ENCODE measurements at places on chromosomes 4 and X.

- H3K4me1 ChIP-seq = peaks cover 7% of the 10 kb centered on the region
- no peaks in the 10 kb centered on the region for H3K36me3 ChIP-seq
- no peak overlapping the region for H3K4me3 ChIP-seq
- H3K27me3 ChIP-seq = no peaks in the 10 kb centered on the region
- no peak for DNase-seq
These were observed 57.9 kb upstream of the TEX13D start for GRCh38 chrX:124274438-124275181.

GRCh38 chrX:12989461-12989860, 14.6 kb downstream of the TMSB4X start:
- H3K4me3 ChIP-seq = no peak overlapping the region
- H3K4me1 ChIP-seq = peaks cover 57% of the 10 kb centered on the region
- peaks cover 4% of the 10 kb centered on the region for H3K27me3 ChIP-seq
- peaks cover 4% of the 10 kb centered on the region for H3K36me3 ChIP-seq

DNA sequence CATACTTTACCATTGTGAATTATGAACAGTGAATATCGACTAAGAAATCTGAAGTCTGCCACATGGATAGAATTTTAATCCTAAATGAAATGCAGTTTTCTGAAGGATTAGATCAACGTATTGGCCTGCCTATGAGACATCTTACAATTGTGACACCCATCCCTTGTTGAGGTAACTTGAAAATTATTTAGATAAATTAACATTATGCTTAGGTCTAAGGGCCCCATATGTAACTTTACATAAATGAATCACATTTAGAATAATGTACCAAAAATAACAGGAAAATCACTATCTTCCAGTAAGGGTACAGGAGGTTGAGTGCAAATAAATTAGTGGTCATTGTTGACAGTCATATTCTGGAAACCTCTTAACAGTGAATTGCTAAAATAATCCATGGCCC, 13.5 kb downstream of the XAGE5 start:
- H3K4me1 ChIP-seq = no peaks in the 10 kb centered on the region
- H3K27me3 ChIP-seq = no peaks in the 10 kb centered on the region
- H3K4me3 ChIP-seq = no peak overlapping the region
- H3K27ac ChIP-seq = no peak overlapping the region

DNA sequence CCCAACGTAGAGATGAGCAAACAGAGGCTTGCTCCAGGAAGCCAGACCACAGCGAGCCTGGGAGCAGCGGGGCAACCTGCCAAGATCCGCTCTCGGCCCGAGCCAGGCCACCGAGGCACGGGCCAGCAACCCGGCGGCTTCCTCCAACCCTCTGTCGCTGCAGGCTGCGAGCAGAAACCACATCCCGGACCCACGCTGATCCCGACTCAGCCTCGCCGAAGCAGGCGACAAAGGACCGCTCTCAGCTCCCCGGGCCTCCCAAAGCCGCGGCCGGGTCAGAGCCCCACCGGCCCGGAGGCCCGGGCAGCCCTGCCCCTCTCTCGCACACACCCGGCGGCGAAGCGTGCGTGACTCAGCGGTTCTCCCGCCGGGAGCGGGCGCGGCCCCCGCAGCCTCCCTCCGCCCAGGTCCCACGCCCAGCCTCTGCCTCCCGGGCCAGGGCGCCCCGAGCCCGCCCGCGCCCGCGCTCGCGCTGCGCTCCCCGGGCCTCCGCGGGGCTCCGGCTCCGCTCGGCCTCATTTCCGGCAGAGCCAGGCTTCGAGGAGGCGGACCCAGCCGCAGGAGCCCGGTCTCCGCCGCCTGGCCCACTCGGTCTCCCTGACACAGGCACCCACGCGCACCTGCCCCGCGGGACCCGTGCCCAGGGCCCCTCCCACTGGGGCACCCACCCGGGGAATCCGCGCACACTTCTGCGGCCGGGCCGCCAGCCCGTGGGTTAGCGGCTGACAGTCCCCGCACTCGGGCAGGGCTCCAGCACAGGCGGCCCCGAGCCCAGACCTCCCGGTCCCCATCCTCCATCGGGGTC, 1.7 kb downstream of the PPP2R2C start:
- no peak overlapping the region for H3K4me3 ChIP-seq
- DNase-seq = peak; percentile 17
- H3K4me1 ChIP-seq = peaks cover 2% of the 10 kb centered on the region
- peaks cover 60% of the 10 kb centered on the region for H3K27me3 ChIP-seq

DNA sequence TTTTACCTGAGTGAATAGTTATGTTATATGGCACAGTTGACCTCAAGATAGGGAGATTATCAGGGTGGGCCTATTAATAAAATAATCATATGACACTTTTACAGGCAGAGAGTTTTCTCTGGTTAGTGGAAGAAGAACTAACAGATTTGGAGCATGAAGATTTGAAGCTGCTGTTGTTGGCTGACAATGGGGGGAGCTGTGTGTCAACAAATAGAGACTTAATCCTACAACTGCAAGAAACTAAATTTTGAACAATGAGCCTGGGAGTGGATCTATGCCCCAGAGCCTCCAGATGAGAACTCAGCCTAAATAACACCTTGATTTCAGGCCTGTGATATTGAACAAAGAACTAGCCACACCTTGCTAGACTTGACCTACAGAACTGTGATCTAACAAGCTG, 7.2 kb upstream of the CCSER1 start:
- no peak overlapping the region for H3K4me3 ChIP-seq
- no peaks in the 10 kb centered on the region for H3K4me1 ChIP-seq
- H3K27ac ChIP-seq = no peak overlapping the region
- H3K27me3 ChIP-seq = peaks cover 12% of the 10 kb centered on the region
- no peaks in the 10 kb centered on the region for H3K36me3 ChIP-seq

DNA sequence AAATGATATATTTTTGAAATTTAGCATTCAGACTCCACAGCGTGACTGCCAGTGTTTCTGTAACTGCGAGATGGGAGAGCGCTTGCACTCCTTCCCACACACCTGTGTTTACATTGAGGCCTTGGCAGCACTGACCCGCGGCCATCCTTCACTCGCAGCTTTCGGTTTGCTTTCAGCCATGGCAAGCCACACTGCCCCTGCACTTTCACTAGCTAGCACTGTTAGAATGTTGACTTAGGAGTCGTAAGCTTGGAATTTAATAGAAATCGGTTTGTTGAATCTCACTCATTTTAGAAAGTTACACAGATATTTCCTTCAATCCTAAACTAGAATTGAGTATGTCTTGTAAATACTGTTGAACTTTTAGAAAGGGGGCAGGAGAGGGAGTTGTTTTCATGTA, 136.2 kb downstream of the CFAP299 start:
- no peaks in the 10 kb centered on the region for H3K36me3 ChIP-seq
- DNase-seq = no peak
- no peaks in the 10 kb centered on the region for H3K27me3 ChIP-seq
- H3K4me1 ChIP-seq = peaks cover 9% of the 10 kb centered on the region
- no peak overlapping the region for H3K27ac ChIP-seq

DNA sequence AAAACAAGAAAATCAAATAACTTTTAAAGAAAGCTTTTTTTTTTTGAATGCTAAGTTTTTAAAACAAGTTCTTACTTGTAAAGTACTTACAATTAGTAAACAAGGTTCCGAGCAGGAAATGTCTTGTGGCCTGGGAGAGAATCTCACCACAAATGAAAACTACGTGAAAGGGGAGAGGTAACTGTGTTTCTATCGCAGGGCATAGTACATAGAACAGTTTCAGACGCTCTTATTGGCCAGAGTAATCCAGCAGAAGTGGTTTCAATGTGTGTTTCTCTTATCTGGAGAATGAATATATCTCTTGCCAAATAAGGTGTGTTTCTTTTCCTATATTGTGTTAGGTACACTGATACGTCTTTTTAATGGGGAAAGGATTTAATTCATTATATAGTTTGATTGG, at the start of gene PLAC8:
TSS of gene PLAC8 (minus strand) at position 154 of the 400 bp plus-strand sequence. CDS start 6,808 bp downstream, outside the sequence.
- H3K4me3 ChIP-seq = peak within 1 kb of the TSS; percentile 88
- peak within 1 kb of the TSS; percentile 98 for H3K27ac ChIP-seq
- H3K4me1 ChIP-seq = peaks cover 31% of the 10 kb centered on the region
- H3K36me3 ChIP-seq = peaks cover 17% of the 10 kb centered on the region
- H3K27me3 ChIP-seq = no peaks in the 10 kb centered on the region

DNA sequence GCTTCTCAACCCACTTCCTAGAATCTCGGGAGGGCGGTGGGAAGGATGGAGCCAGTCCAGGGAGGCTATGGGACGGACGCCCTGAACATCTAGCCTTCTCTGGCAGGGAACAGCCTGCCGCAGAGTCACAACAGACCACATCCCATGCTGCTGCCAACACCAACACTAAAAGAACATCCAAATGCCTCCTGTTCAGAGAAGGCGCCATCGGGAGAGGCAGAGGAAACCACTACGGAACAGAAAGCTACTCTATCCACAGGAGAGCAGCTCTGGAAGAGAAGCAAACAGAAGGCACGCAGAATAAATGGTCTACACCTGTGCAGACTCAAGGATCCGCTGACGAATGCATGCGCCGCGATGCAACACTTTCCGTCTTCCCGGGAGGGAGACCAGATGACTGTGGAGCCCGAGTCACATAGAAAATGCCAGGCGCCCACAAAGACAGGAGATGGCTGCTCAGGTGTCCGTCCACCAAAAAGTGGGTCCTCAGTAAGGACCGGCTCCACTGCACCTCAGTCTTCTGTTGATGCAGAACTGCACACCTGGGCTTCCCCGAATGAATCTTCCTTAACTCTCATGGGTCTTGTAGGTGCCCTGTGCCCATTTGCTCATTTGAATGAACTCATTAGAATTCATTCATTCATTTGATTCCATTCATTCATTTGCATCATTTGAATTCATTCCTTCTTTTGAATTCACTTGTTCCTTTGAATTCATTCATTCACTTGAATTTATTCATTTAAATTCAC, 217.5 kb downstream of the DHRSX start:
- no peaks in the 10 kb centered on the region for H3K27me3 ChIP-seq
- H3K4me1 ChIP-seq = peaks cover 5% of the 10 kb centered on the region
- DNase-seq = no peak
- H3K36me3 ChIP-seq = peaks cover 27% of the 10 kb centered on the region
- H3K27ac ChIP-seq = no peak overlapping the region

GRCh38 chr4:159374749-159375530, 272.1 kb downstream of the RAPGEF2 start:
- H3K4me1 ChIP-seq = no peaks in the 10 kb centered on the region
- DNase-seq = no peak
- no peak overlapping the region for H3K4me3 ChIP-seq

DNA sequence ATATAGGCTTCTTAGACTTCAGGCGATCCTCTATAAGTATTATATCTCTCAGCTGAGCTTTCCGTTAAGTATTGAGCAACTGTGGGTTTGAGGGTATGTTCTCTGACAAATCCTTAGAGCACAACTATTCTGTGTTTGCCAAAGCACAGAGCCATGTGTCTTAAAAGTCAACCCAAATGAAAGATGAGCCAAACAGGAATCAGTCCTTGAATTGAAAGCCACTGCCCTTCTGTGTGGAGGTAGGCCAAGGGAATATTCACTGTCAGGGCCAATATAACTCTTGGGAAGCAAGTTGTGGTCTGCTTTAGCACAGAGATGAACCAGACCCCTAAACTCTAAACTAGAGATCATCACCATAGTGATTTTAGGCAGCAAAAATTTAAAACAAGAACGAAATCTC, 164.0 kb downstream of the STAG2 start:
- H3K36me3 ChIP-seq = no peaks in the 10 kb centered on the region
- DNase-seq = no peak
- H3K4me3 ChIP-seq = no peak overlapping the region
- no peaks in the 10 kb centered on the region for H3K4me1 ChIP-seq
- no peak overlapping the region for H3K27ac ChIP-seq
- H3K27me3 ChIP-seq = no peaks in the 10 kb centered on the region

DNA sequence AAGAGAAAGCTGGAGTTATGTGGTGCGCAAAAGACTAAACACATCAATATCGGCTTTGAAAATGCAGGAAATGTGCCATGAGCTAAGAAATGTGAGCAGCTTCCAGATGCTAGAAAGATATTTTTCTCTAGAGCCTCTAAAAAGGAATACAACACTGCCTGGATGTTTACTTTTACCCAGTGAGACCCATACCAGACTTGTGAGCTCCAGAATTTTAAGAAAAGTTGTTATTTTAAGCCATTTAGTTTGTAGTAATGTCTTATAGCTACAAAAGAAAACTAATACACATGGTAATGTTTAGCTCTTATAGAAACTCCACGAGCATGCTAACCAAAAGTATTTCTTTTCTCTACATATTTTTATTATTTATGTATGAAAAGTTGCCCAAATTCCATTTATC, 1389.4 kb downstream of the C4orf33 start:
- no peak for DNase-seq
- no peak overlapping the region for H3K4me3 ChIP-seq

GRCh38 chr4:14143892-14144291, 516.4 kb upstream of the BOD1L1 start:
- no peaks in the 10 kb centered on the region for H3K27me3 ChIP-seq
- DNase-seq = no peak
- H3K27ac ChIP-seq = no peak overlapping the region
- H3K36me3 ChIP-seq = no peaks in the 10 kb centered on the region

All from activated naive CD8-positive, alpha-beta T cell treated with anti-CD3 and anti-CD28 coated beads for 36 hours (primary cell).